Myocyte (in vitro differentiated cells): ENCODE measurements at places on chromosomes 5 and 9. TPM values are rescaled to one million over a fixed set of nuclear protein-coding genes. Genes with fewer than 3 reads are reported as not detected.
A peak's percentile ranks its signal among the peaks of the same experiment; 100 is the strongest.

GRCh38 chr5:173802670-173803165 is 85.4 kb upstream of the CPEB4 start:
- DNase-seq = peak; percentile 20

- peak; percentile 84 for DNase-seq
These were observed 9.6 kb upstream of the PTGES2 start for GRCh38 chr9:128136816-128137793.

DNA sequence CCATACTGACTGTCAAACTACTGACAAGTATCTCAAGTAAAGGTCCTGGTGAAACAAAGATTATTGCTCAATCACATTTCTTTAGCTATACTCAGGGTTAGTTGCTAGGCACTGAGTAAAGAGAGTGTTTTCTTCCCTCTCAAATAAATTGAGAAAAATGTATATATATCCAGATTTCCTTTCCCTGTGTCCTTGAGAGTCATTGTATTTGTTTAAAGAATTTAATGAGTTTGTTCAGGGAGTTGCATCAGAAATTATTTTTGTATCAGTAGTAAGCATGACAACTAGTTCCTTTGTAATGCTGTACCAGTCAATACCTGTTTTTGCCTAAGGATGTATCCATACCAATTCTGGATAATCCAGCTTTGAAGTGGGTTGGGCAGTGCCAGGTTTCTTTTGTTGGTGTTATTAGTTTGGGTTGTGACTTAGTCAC is 3.2 kb upstream of the ANKHD1 start:
- DNase-seq = no peak

Gene WDR31
- 0.83 and 1.4 TPM in 2 replicates for total RNA-seq

Gene TIMD4
- not detected in 2 replicates for total RNA-seq

Gene CDKN2B-AS1
- total RNA-seq = 2.3 and 2.7 TPM in 2 replicates

Gene WDR55
- total RNA-seq = 20.5 and 20.6 TPM in 2 replicates

Gene CYSRT1
- 1.4 and 2.0 TPM in 2 replicates for total RNA-seq
